Stimulated activated CD4-positive, alpha-beta T cell treated with anti-CD3 and anti-CD28 coated beads, Interleukin-12 subunit alpha, Interleukin-12 subunit beta, amount 100 ng/mL, for 4 hours (primary cell): ENCODE measurements at places on chromosomes 13 and 19.
A peak's percentile ranks its signal among the peaks of the same experiment; 100 is the strongest.

- no peak for DNase-seq
Observed at GRCh38 chr13:94431574-94431973, 47.9 kb downstream of the DCT start.

DNA sequence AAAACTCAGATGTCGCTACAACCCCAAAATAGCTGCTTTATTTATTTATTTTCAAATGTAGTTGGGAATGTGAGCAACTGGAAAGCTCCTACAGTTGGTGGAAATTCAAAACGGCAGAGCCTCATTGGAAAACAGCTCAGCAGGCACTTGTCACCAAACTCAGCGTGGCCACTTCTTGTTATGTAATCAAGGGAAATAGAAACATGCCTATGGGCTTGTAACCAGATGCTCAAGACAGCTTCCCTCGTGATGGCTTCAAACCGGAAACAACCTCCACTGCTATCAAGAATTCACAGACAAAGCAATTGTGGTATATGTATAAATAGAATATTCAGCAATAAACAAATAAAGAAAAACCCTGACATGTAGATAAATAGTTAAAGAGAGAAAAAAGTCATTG, 627.8 kb upstream of the SLC10A2 start:
- no peak for DNase-seq

DNA sequence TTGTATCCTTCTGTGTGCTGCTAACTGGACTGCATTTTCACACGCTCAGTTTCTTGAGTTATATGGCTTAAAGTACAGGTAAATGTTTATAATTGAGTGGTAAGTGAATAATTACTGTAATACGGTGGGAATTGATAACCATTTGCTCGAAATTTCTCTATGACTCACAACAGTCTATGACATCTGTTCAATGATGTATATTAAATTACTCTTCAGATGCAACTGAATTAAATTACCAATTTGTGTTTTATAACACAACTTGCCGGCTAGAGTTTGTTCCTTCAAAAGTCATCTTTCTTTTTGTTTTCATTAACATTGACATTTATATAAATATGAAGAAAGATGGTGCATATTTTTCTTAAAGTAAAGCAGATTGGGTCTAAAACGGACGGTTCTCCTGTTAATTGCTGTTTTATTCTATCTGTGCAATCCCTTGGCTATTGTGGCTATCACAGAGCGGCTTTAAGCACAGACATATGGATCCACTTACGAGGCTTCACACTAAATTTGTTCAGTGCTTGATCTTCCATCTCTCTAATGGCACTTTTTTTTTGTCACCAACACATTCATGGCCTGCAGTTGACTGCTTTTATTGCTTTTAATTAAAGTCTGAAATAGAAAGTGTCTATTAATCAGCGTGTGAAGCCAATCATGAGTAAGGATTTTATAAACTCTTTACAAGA, 1291.6 kb upstream of the SLC10A2 start:
- DNase-seq, result no peak

DNA sequence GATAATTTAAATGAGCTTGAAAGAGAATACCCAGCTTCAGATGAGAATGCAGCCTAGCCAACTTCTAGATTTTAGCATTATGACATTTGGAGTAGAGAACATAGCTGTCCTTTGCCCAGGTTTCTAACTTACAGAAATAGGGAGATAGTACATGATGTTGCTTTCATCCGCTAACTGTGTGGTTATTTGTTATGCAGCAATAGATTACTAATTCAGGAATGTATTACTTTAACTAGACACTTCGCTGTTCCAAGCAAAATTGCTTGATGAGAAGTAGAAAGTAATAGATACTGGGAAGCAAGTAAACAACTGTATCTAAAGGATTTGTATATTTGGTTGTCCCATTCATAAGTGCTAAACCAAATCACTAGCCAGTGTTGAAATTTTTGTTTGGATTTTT, 790.9 kb upstream of the PRR20A start:
- no peak for DNase-seq

DNA sequence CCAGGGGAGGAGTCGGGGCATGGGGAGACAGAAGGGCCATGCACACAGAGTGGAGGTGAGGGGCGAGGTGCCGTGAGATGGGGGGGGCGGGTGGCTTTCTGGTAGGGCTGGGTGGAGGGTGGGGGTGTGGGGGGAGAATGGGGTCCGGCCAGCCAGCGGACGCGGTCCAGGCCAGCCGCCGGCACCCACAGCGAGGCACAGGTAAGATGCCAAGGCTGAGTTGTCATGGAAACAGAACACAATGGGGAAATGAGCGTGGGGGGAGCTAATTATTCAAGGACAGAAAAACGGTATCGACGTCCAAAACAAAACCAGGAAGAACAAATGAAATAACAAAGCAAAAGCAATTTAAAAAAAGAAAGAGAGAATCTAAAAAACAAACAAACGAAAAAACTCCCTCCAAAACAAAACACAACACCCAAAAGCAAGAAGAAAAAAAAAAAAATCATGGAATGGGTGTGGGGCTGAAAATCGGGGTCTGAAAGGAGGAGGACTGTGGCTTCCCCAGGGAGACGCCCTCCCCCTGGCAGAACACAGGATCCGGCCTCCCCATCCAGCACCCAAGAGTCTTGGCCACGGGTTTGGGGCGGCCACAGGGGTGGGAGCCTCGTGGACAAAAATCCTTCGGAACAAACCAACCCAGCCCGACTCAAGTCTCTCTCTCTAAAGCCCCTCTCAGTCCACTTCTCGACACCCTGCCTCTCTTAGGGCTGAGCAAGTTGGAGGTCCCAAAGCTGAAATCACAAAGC, 92.5 kb downstream of the PTPRS start:
- no peak for DNase-seq

DNA sequence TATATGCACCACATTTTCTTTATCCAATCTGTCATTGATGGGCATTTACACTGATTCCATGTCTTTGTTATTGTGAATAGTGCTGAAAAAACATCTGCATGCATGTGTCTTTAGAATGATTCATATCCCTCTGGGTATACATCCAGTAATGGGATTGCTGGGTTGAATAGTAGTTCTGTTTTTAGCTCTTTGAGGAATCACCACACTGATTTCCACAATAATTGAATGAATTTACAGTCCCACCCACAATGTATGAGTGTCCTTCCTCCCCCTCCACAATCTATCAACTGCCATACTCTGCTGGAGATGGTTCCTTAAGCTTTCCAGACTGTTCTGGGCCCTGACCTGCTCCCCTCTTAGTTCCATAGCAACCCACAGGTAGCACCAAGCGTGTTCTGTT, 667.0 kb downstream of the LIG4 start:
- DNase-seq, result no peak

GRCh38 chr13:49238621-49239020, 9.1 kb upstream of the CDADC1 start:
- DNase-seq, result no peak

- peak; percentile 34 for DNase-seq
Observed at GRCh38 chr13:19601749-19602725, 31.4 kb upstream of the MPHOSPH8 start.

DNA sequence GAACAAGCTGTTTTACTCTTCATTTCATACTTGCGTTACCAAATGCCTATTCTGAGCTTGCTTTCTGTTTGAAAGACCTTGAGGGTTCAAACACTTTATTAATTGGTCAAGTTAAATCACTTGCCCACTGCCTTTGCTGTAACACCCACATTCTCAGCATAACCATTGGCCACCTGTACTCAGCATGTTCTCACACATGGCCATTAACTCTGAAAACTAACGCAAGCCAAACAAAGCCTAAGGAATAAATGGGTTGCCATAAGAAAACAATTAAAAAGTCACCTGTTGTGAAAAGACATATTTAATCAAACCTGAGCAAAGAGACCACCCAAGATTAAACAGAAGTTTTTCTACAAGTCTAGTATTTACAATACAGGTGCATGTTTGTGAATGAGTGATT, 517.2 kb upstream of the SPRY2 start:
- no peak for DNase-seq

DNA sequence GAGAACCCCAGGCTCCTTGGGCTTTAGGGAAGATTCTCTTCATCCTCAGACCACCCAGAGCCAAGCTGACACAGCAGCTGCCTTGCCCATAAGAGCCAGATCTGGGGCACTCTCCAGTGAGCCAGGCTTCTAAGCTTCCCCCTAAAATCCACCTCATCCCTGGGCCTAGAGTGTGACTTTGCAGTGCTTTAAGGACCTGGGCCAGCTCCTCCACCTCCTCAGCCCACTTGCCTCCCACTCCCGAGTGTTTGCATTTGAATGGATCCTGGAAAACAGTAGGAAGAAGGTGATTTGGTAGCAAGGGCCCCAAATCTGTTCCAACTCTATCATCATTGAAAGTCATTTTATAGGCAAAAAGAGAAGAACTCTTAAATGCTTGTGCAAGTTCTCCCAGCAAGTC, 108.7 kb upstream of the UBL3 start:
- no peak for DNase-seq

GRCh38 chr13:49935171-49936074, 717 bp downstream of the SPRYD7 start:
- peak; percentile 19 for DNase-seq

DNA sequence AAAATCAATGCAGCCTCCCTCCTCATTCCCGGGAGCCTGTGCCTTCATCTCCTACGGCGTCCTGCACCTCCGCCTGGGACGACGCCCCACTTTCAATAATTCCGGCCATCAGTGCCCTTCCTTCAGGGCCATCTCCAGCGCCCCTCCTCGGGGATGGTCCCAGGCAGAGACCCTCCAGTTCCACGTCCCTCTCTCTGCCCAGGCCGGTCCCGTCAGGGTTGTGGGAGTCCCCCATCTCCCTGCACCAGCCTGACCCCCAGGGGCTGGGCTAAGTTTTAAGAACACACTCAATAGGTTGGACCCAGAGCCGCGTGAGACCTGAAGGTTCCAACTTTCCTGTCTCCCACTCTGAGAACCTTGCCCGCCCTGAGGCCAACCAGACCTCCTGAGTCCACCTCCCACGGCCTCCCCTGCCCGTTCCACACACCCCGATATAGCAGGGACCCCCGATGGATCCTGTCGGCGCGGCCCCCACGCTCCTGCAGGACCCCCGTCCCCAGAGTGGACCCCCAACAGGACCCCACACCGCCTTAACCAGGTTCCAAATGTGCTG, 646 bp downstream of the TMEM161A start:
- no peak for DNase-seq

GRCh38 chr19:32018014-32018413, 327.4 kb upstream of the ZNF507 start:
- no peak for DNase-seq

GRCh38 chr19:33392341-33393285, 19.1 kb downstream of the CEBPG start:
- no peak for DNase-seq

- DNase-seq, result no peak
Observed at GRCh38 chr13:30654430-30654829, 36.7 kb downstream of the USPL1 start.

- no peak for DNase-seq
Observed at GRCh38 chr19:10553943-10554381, 10.3 kb downstream of the ATG4D start.

DNA sequence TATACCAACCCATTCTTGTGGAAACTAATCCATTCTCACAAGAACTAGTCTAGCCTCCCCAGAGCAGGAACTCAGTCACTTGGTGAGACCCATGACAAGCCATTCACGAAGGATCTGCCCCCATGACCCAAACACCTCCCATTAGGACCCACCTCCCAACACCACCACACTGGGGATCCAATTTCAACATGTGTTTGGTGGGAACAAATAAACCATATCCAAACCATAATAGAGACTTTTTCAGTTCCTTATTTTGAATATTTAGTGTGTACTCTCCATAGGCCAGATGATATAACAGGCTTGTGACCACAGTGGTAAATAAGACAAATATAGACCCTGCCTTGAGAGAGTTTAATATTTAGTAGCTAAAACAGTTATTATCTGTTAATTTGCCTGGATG, 227.5 kb upstream of the SERP2 start:
- no peak for DNase-seq

GRCh38 chr13:113622791-113623490, 35.1 kb downstream of the ATP4B start:
- no peak for DNase-seq

GRCh38 chr13:31240921-31241320, 41.1 kb downstream of the B3GLCT start:
- DNase-seq, result no peak

- no peak for DNase-seq
Observed at GRCh38 chr13:26067601-26068000, 15.8 kb upstream of the SHISA2 start.

DNA sequence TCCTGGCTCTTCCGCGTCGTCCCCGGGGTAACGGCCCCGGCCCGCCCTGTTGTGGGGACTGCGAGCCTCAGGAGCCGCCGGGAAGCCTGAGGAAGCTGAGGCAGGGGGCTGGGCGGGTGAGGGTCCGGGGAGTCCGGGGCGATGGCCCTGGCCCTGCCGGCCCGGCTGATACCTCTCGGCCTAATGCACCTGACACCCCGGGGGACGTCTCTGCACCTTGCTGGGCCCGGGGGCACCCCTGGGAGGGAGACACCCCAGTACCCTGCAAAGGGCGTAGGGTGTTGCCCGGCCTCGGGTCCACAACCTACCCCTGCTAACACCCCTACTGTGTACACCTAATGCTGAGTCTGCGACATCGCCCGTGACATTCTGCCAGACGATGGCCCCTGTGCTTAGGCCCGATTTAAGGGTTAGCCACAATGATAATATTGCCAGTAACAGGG, 410 bp downstream of the PIN1 start:
- no peak for DNase-seq

- no peak for DNase-seq
Observed at GRCh38 chr13:55517312-55517711, 1623.4 kb upstream of the PRR20A start.

GRCh38 chr13:42129033-42129432, 80.6 kb downstream of the DGKH start:
- no peak for DNase-seq

DNA sequence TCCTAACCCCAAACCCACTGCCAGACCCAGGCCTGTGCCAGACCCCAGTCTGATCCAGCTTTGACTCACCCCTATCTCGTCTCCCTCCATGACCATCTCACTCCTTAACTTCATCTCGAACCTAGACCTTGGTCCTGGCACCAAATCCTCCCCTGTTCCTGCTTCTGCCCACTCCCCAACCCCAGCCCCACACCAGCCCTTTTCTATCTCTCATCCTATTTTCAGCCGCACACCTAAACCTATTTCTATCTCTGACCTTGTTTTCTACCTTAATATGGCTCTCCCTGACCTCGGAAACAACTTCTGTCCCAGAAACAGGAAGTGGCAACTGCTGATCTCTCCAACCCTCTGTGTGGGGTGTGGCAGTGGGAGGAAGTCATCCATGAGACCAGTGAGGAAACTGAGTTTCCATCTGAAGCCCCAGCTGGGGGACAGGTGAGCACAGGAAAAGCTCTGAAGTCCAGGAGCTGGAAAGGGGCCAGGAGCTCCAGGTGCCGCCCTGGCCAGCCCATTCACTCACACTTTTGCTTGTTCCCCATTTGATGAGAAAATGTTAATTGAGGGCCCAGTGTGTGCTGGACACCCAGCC, 13.7 kb downstream of the PTH2 start:
- no peak for DNase-seq

DNA sequence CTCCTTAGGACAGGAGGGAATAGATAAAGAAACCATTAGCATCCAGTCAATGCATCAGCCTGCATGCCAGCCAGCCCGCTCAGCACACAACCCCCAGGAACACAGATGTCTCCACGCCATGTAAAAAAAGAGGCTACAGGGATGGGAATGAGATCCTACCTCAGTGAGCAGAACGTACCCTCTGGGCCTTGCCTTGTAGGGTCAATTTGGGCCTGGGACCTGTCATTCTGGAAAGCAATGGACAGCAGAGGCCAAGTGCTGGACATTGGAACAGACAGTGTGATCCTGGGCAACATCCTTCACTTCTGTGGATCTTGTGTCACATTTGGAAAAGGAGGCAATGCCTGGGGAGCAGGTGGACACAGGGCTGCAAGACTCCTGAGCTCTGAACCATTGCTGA, 26.0 kb downstream of the VSTM2B start:
- DNase-seq, result no peak

GRCh38 chr19:10433131-10433536, 12.8 kb downstream of the PDE4A start:
- DNase-seq, result no peak
